ACHN (cell line): ENCODE measurements at places on chromosomes 12 and 14.

DNA sequence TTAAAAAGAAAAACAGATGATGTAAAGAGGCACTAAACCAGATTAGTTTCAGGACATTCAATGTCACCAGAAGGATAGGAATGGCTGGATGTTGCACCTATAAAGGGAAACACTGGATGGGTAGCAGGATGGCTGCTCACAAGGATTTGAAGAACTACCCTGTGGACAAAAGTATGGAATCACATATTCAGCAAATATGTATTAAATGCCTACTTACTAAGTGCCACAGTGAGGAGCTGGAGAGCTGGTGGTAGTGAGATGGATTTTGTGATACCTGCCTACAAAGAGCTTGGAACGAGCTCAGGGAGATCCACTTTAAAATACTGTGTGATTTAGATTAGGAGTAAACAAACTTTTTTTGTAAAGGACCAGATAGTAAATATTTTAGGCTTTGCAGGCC, 316.2 kb downstream of the PAWR start:
- no peak for DNase-seq

DNA sequence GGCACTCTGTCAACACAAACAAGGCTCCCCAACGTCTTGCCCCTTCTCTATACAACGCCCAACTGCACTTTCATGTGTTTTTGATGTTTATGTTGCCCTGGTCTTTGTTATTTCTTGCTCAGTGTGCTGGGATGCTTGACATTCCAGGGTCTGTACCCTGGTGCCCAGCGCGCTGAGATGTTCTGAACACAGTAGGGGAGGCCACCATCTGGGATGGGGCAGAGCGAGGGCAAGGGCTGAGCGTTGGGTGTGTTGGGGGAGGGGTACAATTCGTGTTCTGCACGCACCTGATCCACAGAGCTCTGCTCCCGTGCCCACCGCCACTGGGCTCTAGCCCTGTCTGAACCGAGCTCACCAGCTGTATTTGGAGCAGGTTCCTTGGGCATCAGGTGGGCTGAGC, 52.9 kb downstream of the ISCA2 start:
- DNase-seq = no peak

DNA sequence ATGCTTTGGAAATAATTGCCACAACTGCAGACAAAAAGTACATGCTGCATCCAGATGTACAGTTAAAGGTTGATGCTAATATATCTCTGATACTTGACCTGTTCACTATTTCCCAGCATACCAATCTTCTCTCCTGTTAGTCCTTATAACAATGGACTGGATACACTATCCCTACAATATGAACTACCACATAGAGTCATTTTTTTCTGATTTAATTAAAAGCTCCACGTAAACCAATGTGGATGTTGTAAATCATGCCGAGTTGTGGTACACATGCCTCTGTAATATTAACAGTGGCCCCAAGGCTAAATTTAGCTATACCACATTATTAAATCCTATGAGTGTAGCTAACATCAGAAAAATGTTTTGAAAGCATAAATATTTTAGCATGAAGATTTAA, 469.1 kb upstream of the RPL10L start:
- no peak for DNase-seq

DNA sequence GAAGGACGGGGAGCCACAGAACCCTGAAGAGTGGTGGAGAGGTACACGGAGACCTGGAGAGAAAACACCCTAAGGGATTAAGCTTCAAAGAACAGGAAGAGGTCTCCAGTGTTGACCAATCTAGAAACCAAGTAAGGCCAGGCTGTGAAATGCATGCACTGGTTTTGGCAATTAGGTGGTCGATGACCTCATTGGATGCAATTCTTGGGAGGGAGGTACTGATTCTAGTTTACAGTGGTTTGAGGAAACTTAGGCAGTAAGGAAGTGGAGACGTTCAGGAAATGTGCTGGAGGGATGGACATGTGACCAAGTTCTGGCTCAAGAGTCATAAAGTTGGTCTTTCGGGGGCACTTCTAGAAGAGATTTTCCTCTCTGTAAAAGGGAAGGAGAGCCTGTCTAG, 91.3 kb upstream of the CEP83 start:
- no peak for DNase-seq

DNA sequence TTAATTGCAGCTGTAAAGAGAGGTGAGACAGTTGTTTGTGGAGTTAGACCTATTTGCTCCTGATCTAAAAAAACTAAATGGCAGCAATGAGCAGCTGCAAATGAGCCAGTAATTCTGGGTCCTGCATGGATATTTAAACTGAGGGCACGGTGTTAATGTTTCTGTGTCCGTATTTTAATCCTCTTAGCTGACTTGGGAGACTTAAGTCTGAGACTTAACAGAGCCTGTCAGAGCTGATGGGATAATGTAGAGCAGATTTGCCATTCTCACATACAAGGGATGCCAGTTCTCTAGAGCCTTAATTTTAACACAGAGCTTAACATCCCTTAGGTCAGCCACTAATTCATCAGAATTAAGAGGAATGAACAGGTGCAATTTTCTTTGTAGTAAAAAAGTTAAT, 178.6 kb upstream of the PDE3A start:
- no peak for DNase-seq

DNA sequence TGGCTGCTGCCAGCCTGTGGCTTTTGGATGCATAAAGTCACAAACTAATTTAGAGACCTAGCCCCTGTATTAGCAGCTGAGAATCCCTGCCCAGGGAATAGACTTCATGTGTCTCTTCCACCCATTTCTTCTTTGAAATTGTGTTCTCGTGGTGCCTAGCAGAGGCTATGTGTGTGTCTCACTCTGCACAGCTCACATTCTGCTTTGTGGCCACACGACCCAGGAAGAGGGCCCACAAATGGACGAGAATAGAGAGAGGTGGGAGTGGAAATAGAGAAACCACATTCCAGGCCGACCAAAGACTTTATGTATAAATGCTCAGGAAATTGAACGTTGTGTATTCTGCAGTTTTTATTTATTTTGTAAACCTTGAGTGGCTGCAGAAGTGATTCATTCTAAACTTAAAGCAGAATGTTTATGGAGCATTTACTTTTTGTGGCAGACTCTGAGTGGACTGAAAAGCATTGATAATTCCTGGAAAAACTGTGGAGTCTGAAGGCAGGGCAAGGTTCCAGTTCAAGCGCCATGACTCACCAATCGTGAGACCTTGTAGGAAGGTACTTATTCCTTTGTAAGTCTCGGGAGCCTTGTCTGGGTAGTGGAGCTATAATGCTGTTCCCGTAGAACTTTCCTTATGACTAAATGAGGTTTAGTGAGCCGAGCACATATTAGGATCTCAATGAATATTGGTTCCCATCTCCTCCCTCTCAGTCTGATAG, 9.1 kb downstream of the B4GALNT3 start:
- DNase-seq = no peak

DNA sequence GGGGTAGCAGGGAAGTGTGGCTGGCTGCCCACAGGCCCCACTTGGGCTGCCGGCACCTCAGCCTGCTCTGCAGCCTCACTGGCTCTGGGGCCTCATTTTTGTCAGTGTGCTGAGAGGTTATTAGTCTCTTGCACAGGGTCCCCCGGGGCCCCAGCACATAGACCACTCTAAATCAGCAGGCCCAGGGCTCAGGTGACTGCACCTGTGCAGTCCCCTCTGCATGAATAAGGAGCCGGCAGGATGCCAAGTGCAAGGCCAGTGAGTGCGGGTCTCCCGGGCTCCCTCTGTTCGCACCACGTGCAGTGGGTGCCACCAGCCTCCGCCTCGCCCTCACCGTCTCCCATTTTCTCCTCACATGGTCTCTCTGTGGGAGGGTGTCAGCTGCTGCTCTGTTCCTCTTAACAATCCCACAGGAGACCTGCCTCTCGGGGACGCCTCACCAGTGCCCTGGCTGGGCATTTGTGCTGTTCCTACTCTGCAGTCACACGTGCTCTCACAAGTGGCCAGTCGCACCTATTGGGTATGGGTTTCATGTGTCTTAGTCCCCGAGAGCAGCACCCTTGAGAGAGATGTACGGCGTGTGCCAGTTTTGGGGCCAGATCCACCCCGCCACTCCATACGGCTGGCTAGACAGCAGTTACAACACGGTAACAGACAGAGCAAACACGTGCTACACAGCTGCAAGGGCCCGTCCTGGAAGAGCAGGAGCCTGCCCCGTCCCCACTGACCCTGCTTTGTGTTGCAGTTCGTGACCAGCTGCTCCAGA, 40.4 kb downstream of the MMAB start:
- no peak for DNase-seq

GRCh38 chr14:88507208-88507607, 47.6 kb downstream of the PTPN21 start:
- no peak for DNase-seq

DNA sequence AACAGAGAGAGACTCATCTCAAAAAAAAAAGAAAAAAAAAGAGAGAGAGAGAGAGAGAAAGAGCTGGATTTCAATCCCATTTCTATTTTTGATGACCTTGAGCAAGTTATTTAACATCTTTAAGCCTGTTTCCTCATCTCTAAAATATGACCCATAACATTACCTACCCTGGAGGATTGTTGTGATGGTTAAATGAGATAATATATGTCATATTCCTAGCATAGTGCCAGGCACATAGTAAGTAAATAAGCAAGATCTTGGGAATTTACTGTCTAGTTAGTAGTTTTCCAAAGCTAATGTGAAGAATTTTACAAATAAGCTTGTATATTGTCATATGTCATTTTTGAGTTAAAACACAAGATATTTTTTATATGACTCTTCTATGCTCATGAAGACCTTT, 236.5 kb downstream of the PHLDA1 start:
- DNase-seq = no peak

- no peak for DNase-seq
Observed at GRCh38 chr12:90235642-90236041, 527.0 kb upstream of the ATP2B1 start.

DNA sequence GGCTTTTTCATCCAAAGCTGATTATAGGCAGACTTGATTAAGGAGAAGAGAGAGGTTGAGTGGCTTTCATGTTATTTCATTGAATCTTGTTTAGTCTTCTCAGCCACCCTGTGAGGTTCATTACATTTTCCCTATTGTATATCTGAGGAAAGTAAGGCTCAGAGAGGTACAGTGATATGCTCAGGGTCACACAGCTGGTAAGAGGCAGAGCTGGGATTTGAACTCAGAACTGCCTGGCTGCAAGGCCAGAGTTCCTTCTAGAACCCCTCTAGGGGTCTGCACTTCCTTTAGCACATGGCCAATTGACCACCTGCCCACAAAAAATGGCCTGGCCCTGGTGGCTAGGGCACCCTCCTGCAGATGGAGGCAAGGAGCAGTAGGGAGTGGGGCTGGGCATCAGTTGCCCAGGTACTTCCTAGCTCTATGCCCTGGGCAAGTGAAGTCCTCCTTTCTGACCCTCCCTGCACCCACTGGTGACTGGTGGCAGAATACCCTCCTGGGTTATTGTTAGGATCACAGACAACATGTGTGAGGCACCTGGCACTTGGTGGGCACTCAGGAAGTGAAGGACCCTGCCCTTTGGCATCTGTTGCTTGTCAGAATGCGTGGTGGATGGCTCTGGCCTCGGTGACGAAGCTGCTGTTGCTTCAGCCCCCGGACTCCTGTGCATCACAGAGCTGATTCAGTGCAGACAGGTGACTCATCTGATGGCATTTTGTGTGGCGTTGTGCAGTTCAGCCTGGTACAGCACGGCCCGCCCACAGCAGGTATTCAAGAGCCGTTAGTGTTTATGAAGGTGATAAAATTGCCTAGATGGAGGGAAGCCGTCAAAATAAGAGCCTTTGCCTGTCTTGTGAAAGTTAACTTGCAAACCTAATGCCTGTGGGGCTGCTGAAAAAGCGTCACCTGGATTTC, 115.8 kb downstream of the SLC25A47 start:
- DNase-seq = peak; percentile 69

DNA sequence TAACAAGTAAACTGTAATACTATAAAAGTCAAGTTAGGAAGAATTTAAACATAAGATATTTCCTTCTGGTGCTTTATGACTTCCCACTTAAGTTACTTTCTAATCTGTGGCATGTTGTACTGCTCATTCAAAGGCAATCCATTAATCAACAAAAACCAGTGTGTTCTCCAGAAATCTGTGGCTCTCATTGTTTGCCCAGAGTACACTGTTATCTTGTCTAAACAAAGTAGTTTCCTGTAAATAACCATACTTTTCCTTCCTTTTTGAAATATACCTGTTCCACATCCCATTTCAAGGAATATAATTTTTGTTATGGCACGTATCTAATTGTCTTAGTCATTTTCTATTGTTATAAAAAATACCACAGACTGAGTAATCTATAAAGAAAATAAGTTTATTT, 184.1 kb downstream of the CCER1 start:
- DNase-seq = no peak

DNA sequence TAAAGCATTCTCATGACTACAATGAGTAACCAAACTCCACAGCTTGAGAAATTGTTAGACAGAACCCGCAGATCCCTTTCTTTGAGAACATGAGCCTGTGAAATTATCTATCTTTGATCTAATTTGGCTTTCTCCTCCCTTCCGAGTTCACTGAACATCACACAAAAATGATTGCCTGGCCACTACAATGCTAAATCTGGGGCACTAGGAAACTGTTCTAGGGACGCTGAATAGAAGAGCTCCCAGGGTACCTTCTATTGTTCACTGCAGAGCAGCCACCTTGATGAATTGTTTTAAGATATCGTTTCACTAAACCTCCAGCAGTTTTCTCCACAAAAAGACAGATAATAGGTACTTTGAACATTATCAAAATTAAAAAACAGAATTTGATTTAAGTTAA, 47.5 kb downstream of the SINHCAF start:
- DNase-seq = no peak

- DNase-seq = no peak
Observed at GRCh38 chr14:67577181-67577808, 22.8 kb downstream of the PIGH start.

DNA sequence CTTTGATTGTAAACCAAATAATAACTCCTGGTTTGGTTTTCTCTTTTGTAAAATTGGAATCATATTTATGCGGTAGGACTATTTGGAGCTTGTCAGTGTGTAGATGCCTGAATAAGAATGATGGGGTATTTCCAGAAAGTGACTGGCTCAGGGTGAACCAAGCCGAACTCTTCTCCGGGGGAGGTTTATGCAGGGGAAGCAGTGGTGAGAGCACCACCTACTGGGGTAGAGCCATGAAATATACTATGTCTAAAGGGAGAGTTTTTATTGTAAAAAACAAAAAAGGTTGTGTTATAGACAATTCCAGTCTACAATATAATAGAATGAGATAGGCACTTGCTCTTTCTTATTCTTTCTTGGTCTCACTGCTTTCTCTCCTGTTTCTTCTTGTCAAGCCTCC, 222.9 kb upstream of the SLC16A7 start:
- peak; percentile 50 for DNase-seq

DNA sequence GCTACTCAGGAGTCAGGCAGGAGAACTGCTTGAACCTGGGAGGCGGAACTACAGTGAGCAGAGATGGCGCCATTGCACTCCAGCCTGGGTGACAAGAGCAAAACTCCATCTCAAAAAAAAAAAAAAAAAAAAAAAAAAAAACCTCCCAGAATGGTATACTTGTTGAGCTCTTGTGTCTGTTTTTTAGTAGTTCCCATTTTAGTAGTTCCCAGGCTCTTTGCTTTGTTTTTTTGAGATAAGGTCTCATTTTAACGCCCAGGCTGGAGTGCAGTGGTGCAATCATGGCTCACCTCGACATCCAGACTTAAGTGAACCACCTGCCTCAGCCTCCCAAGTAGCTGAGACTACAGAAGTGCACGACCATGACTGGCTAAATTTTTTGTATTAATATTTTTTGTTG, 13.4 kb downstream of the ATXN2 start:
- DNase-seq = no peak
